ENCODE measurements at places on chromosomes 6 and 20.
A peak's percentile ranks its signal among the peaks of the same experiment; 100 is the strongest.

GRCh38 chr20:39880890-39881289 is 808.1 kb downstream of the MAFB start:
- DNase-seq, result no peak

DNA sequence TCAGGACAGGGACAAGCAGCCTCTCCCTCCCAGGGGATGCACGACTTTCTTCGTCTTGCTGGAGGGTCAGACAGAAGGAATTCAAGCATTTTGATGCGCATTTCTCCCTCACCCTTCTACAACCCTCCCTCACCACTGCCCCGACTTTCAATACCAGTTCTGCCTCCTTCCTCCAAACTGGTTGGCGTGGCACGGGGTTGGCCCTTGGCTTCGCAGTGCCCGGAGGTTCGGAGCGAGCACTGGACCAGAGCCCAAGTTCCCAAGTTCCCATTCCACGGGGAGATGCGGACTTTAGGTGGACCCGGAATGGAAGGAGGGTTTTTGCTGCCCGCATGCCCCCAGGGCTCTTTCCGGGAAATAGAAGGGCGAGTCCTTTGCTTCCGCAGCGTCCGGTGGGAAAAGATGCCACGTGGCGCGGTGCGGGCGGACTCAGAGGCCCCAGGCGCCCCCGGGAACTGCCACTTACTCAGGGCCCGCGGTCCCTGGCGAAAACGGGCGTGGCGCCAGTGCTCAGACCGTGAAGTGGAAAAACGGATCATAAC is 8.0 kb upstream of the LAMP5 start:
- no peak for DNase-seq

DNA sequence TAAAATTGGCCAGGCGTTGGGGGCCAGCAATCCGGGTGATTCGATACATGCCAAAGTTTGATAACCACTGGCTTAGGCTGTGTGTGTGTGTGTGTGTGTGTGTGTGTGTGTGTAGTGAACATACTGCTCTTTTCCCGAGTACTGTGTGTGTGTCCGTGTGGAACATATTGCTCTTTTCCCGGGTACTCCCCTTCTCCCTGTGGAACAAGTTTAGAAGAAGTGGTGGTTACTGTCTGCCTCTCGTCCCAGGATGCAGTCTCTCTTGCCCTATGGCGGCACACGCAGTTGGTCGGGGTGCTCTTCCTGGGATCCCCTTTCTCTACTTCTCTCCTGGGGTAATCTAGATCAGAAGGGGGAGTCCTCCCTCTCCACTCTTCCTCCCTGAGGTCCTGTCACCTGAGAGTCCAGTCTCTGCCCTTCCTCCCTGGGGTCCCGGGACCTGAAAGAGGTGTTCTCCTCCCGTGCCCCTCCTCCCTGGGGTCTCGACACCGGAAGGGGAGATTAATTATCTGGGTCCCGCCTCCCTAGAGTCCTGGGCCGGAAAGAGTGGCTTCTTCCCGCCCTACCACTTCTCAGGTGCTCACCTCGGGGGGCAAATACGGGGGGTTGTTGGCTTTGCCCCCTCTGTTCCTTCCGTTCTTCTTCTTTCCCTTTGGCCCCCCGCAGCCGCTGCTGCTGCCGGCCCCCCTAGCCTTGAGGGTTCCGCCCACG is 516 bp downstream of the GTPBP2 start:
- peak; percentile 73 for DNase-seq

- DNase-seq, result no peak
Measured at GRCh38 chr6:16103722-16104121, 25.2 kb upstream of the MYLIP start.

DNA sequence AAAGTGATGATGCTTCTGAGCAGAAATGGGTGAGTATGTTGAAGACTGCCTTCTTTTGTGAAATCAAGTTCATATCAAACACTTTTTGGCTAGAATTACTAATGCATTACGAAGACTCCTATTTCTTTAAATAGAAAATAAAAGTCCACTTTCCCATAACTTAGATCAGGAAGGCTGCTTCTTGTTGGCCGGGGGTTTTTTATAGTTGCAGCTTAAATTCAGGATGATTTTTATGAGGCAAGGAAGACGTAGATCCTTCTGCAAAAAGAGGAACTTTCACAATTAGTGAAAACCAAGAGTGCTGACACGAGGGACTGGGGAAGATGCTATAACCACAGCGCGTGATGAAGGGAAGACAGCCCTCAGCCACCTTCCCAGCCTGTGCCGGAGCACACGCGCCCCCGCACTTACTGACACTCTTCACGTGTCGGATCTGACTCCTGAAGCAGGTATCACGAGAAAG is 206.1 kb upstream of the PRDM1 start:
- DNase-seq, result peak; percentile 58

GRCh38 chr6:122799916-122800686 is 11.0 kb downstream of the SMPDL3A start:
- no peak for DNase-seq

DNA sequence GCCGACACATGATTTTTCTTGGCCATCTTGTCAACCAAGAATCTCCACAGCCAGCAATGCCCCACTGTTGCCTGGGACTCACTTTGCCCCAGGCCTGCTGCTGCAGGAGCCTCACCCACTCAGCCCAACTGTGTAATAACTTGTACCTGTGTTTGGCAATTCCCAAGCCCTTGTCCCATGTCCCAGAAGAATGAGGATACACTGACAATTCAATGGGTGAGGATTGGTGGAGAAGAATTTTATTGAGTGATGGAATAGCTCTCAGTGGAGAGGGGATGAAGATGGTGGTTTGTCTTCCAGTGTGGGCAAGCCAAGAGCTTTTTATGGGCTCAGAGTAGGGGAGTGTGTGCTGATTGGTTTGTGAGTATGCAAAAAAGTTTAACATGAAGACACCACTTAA is 861.9 kb downstream of the TFAP2A start:
- no peak for DNase-seq

DNA sequence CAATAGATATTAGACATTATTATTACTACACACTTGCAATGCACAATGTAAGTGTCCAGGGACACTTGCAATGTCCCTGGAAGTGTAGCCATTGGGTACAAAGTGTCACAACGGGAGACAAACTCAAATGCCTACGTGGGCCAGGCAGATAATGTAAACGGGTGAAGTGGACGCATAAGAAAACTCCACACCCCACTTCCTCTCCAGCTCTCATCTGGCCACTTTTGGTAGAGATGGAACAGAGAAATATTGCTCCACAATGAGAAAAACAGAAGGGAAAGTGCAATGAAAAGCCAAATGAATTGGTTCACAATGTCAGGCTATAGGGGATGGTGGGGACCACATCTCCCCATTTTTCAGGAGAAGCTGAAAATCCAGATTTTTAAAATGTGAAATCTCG is 9.4 kb downstream of the SULF2 start:
- DNase-seq, result no peak

- DNase-seq, result peak; percentile 25
Measured at GRCh38 chr6:158703111-158703836, 53.4 kb downstream of the SYTL3 start.

GRCh38 chr6:128238225-128238624 is 282.2 kb downstream of the PTPRK start:
- no peak for DNase-seq

DNA sequence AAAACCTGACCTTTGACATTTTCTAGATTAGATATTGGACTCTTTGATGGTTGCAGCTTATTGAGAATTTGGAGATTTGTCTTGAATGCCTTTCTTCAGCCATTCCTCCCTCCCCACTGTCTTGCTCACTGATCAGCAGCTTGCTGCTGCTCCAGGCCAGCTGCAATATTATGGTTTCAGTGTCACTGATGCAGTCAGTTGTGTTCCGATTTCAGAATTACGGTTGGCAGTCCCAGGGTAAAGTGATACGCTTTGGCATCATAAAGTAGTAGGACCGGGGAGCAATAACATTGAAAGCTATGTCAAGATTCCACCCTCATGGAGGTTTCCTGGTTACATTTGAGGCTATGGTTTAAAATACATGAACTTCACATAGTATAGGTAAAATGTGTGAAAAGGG is 152.6 kb downstream of the BCKDHB start:
- DNase-seq, result no peak

- DNase-seq, result no peak
Measured at GRCh38 chr6:16523606-16524379, 237.5 kb downstream of the ATXN1 start.

GRCh38 chr20:15700147-15700765 is 873.0 kb downstream of the KIF16B start:
- no peak for DNase-seq
